NCI-H1105 (cell line): ENCODE measurements at places on chromosomes 5 and 9.

- DNase-seq, result no peak
Observed at GRCh38 chr9:116157436-116158138, 4.0 kb downstream of the PAPPA start.

GRCh38 chr9:91423785-91424402 lies at the start of gene NFIL3:
Gene NFIL3, minus strand, starts transcription at chr9:91423832. Its CDS starts 13,098 bp downstream, at chr9:91410734.
- peak; percentile 62 for DNase-seq

GRCh38 chr9:134502809-134503211 lies 138.8 kb upstream of the COL5A1 start:
- DNase-seq, result no peak

DNA sequence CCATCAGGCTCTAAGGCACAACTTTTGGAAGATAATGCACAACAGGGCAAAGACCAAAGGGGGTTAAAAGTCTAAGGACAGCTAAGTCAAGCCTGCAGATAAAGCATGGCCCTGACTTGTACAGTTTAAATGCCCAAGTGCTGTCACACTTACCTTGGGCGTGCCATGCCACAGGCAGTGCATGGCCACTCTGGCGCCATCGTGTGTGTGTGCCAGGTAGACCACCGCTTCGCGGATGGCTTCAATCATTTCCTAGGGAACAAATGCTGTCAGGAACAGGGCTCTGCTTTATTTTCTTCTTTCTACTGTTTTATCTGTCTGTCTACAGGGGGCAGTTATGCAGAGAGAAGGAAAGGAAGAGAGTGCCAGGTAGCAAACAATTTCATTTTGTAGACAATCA lies 19.3 kb downstream of the PUM3 start:
- no peak for DNase-seq

DNA sequence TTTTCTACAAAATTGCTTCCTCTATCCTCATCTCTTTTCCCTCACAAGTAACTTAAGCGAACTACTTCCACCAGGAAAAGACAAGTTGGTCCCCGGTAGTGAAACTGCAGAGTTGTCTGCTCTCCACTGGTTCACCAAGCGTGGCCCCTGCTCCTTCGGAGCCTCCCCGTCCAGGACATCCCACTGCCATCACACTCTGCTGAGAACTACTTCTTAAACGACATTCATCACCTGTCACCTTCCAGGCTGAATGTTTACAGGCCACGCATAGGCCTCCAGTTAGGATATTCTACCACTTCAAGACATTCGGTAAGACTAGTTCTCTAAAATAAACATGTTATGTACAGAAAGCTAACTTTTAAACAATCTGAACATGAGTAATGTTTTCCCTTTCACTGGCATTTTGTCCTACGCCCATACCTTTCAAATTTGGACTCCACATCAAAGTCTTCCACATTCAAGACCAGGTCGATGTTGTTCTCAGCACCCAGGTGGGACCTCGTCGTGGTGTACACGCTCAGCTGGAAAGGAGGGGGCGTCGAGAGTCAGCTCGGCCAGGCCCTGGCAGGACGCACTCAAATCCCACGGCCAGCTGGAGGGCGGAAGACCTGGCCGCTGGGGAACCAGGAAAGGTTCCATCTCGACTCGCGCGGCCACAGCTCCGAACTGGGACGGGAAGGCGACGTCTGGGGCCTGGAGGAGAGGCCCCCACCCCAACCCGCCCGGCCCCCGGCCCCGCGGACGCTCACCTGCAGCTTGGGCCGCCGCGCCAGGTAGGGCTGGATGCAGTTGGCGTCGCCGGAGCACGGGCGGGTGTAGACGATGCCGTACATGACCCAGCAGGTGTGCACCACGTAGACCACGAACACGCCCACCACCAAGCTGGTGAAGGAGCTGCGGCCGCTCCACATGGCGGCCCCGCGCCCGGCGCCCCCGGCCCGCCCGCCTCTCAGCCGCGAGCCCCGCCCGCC lies 683 bp downstream of the CLPTM1L start:
- peak; percentile 11 for DNase-seq

DNA sequence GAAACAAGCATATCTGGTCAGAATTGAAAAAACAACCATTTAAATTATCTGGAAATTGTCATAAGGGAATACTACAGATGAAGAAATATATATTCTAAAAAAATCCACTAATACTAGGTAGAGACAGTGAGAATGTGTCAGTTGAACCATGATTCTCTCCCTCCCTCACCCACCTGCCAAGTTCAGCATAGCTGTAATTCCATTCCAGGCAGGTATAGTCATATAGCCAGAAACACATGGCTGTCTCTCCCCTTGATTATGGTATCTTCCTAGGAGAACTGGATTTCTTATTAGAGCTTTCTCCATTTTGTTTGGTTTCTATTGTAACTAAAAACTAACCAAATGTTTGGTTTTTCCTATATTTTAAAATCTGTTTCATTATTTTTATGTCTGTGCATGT lies 509.2 kb downstream of the CDH10 start:
- no peak for DNase-seq

DNA sequence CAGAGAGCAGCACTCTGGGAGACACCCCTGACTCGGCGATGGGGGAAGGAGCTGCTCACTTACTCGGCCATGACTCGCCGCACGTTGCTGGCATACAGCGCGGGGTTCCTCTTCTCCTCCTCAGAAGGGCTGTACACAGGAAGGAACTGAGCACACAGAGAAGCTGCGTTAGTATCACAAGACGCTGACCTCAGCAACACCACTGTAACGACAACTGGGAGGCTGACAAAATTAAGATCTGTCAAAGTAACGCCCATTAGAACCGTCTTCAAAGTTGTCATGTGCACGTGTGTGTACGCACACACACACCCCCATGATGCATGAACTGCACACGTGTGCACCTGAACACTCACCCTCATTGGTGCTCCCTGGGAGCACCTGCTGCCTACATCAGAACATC lies 32.1 kb upstream of the SLC6A3 start:
- no peak for DNase-seq

GRCh38 chr5:158195416-158196210 lies 336.7 kb upstream of the CLINT1 start:
- DNase-seq, result no peak

DNA sequence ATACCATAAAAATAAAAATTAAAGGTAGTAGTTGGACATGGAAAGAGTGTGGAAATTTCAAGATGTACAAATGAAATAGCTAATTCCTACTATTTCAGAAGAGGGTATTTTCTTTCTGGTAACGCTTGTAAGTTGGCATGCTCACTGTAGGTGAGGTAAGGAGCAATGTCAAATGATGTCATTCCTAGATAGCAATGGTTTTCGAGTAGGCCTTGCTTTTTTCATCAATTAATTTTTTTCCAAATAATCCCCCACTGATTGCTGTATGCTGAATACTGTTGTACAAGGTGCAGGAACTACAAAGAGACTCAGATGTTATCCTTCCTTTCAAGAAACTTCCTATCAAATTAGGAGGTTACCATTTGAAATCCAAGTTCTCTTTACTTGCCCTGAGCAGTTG lies 928 bp upstream of the SELENOP start:
- DNase-seq, result no peak

DNA sequence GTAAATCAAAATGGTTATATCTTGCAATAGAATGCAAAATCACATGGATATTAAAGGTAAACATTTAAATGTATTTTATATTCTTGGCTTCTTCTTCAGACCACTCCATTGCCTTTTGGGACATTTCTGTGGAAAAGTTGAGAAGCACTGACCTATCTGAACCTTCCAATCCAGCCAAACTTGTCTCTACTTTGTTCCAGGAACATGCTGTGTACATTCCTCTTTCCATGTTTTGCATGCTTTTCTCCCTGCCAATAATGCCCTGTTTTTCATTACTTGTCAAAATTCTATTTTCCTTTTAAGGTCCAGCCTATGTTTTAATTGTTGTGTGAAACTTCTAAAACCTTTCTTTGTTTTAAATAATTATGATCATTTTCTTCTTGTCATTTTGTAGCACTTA lies 28.3 kb downstream of the JAK2 start:
- DNase-seq, result no peak

DNA sequence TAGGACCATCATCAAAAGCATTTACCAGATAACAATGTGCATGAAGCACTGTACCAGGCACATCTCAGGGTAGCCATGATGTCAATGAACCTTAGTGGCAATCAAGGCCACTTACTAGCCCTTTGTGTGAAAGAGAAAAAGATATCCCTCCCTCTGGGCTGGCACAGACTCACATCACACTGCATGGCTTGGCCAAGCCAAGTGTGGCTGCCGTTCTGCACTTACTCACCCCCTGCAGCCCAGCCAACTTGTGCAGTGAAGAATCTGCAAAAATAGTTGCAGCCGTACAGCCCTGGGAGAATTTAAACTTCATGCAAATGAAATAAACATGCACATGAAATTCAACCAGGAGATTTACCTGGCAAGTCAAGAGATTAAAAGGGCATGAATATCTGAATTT lies 333.5 kb downstream of the DEPDC1B start:
- no peak for DNase-seq

GRCh38 chr9:89046832-89047231 lies 55.6 kb downstream of the S1PR3 start:
- DNase-seq, result no peak

- DNase-seq, result no peak
Observed at GRCh38 chr5:91937121-91937520, 554.0 kb upstream of the ARRDC3 start.

GRCh38 chr5:118628660-118629354 lies 359.5 kb downstream of the DTWD2 start:
- no peak for DNase-seq

- no peak for DNase-seq
Observed at GRCh38 chr9:33227741-33228140, 12.2 kb upstream of the SPINK4 start.

DNA sequence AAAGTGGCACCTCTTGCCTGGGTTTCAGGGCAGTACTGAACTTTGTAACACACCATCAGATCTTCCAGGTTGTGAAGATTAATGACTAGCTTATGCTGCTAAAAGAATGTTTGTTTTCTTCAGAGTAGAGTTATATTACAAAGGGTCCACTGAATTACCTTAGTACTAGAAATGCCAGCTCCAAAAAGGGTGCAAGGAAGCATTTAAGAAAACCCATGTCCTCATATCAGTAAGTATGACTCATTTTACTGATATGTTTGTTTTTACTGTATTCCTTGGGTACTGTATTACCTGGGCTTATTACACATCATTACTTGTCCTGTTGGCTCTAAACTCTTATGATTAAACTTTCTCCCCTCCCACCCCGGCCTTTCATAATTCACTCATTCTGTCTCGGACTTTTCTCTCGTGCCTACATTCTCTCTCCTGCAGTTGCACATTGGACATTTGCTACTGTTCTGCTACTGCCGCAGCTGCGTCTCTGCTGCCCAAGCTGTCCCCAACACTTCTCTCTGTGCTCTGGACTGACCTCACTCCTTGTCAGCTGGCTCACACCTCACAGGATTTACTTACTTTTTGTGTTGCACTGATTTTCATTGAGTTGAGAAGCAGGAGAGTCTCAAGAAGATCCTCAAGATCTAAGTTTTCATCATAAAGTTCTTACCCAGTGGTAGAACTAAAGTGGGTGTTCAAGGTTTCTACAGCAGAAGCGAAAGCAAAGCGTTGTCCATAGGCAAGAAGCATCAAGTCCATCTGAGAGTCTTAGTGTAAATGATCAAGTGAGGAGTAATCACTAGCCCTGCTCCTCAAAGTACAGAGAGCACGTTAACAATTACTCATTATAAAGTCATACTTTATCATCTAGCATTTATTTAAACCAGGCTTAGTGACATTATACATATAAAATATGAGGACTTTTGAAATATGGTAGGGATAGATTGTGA lies 53.2 kb upstream of the C9orf72 start:
- DNase-seq, result no peak

GRCh38 chr5:178786417-178786816 lies 56.0 kb upstream of the ZNF354A start:
- DNase-seq, result no peak

- DNase-seq, result no peak
Observed at GRCh38 chr5:50663636-50664035, 2.8 kb upstream of the PARP8 start.

DNA sequence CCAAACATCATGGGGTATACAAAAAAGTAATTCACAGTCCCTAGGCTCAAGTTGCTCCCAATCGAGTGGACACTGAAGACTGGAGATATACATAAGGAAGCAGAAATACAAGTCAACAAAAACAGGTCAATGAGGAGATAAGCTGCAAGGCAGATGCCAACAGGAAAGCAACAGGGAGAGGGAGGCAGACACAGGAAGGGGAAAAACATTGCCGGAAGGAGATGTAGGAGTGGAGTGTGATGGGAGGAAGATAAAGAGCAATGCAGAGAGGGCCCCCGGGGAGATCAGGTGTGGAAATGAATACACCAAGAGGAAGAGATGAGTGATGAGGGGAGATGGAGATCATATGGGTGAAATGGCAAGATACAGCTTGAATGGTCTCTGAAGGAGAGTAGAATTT lies 243.0 kb downstream of the RAB3C start:
- DNase-seq, result no peak
